Esophagus mucosa (tissue), 1 donor: ENCODE measurements at places on chromosomes 5 and 9. TPM values are rescaled to one million over a fixed set of nuclear protein-coding genes. Genes with fewer than 3 reads are reported as not detected.

- ATAC-seq, result no peak
These were observed 18.6 kb downstream of the ARPC5L start for GRCh38 chr9:124880501-124880900.

GRCh38 chr9:92482805-92483204 lies 499 bp upstream of the ASPN start:
- no peak for ATAC-seq

DNA sequence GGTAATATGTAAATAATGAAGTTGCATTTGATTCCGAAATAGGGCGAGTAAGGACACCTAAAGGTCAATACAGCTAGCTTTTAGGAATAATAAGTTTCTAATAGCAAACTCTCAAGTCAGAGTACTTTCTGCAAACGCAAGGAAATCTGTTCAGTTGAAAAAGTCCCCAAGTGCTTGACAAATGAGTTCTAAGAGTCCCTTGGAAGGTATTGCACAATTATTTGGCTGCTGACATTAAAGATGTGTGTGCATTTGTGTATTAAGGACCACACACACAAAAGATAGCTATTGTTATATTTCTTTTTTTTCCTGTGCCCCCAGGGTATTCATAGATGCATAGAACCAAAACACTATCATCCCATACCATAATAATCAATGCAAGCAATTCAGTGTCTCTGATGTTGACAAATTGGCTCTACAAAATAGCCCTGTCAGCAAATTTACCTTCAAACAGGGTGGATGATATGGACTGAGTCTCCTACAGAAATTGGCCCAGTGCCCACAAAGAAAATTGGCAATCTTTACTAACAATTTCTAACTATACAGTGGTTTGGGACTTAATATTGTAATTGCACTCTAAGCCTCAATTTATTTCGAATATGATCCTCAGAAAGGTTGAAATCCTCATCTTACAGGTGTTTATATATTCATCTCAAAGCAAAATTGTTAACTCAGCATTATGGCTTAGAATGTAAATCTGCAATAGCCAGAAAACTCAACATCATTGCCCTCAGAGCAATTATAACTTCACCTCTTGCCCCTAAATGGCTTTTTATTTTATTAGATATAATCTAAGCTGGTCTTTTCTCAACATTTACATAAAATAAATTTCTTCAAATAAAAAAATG lies 827.2 kb downstream of the MAT2B start:
- ATAC-seq, result no peak

DNA sequence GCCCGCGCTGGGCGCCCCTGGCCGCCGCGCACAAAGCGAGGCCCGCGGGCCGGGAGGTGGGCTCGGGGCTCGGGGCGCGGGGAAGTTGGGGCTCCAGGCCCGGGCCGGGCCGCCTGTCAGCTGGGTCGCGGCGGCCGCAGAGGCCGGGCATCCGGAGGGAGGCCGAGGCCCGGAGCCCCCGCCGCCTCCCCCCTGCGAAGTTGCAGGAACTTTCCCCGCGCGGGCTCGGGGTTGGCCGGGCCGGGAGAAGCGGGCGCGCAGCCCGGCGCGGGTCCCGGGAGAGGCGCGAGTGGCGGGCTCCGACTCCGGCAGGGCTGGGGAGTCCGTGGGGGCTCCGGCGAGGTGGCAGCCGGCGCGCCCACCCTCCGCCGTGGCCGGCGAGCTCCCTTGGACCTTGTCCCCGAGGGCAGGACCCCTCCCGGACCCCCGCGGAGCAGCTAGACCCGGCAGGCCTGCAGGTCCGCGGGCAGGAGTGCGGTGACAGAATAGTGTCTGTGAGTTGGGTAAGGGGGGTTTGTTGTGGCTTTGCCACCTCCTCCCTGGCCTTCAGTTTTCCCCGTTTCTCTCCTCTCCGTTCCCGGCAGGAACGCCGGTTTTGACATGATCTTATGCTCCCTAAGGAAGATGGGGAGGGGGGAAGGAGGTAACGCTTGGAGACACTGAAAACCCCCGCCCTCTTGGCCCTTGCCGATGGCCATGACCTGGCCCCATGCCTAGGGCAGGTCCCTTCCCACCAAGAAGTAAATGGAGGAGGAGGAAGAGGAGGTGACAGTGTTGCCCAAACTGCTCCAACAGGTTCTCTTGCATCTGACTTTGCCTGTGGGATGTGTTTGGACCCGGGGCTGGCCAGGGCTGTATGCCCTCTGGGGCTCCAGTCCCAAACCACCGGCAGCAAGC lies 942 bp downstream of the PHF2 start:
- peak; percentile 78 for ATAC-seq

The BTNL3 gene
- not detected for total RNA-seq

The SLC9A3 gene
- total RNA-seq, result 1.6 TPM

The ANKRD18B gene
- total RNA-seq, result 10.0 TPM

- ATAC-seq, result no peak
These were observed 71.2 kb upstream of the PARP8 start for GRCh38 chr5:50595199-50595598.

- no peak for ATAC-seq
These were observed 53.8 kb downstream of the ABHD17B start for GRCh38 chr9:71857159-71857558.

DNA sequence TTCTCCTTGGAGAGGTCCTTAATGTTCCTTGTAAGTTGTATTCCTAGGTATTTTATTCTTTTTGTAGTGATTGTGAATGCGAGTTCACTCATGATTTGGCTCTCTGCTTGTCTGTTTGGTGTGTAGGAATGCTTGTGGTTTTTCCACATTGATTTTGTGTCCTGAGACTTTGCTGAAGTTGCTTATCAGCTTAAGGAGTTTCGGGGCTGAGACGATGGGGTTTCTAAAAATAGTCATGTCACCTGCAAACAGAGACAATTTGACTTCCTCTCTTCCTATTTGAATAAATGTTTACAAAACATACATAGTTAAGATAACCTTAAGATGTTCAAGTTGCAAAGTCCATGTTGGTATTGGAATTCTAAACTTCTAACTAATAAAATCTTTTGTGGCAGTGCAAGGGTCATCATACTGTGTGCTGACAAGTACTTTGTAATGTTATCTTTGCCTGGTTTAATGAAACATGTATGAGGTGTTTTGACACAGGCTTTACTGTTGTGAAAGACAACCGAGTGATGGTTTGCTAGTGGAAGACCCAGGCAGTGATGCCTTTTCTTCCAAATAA lies 286.2 kb downstream of the MRPS30 start:
- ATAC-seq, result no peak

DNA sequence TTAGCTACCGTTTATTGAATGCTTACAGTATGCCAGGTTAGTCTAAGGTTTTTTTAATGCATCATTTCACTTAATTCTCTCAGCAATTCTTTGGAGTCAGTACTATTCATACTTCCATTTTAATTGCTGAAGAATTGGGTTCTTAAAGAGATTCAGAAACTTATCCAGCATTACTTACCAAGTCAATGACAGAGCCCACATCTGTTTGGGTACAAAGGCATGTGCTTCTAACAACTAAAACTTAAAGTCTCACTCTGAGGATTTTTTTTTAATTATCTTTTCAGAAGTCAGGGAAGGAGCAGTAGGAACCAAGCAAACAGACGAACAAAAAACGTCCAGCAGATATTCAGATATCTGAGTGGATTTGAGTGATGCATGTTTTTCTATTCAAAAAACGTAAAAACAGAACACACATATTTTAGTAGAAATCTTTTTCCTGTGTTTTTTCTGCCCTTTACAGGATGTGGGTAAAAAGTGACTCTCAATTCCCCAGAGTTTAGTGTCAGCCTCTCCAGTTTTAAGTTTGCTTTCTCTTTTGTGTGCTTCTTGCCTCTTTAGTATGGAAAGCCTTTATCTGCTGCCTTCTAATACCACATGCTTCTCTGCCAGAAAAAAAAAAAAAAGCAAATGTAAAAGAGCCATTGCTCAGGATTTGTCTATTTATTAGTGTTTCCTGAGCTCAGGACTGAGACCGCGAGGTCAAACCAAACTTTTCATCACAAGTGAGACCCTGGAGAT lies 118.0 kb downstream of the PRKACG start:
- ATAC-seq, result no peak

- no peak for ATAC-seq
These were observed 50.9 kb upstream of the EQTN start for GRCh38 chr9:27347889-27348288.

GRCh38 chr5:22033066-22033465 lies 820.1 kb downstream of the CDH12 start:
- ATAC-seq, result no peak

The SPARC gene
- 76.4 TPM for total RNA-seq

The FREM1 gene
- 0.20 TPM for total RNA-seq

The TMEM232 gene
- 0.56 TPM for total RNA-seq

The CERT1 gene
- total RNA-seq, result 27.6 TPM

DNA sequence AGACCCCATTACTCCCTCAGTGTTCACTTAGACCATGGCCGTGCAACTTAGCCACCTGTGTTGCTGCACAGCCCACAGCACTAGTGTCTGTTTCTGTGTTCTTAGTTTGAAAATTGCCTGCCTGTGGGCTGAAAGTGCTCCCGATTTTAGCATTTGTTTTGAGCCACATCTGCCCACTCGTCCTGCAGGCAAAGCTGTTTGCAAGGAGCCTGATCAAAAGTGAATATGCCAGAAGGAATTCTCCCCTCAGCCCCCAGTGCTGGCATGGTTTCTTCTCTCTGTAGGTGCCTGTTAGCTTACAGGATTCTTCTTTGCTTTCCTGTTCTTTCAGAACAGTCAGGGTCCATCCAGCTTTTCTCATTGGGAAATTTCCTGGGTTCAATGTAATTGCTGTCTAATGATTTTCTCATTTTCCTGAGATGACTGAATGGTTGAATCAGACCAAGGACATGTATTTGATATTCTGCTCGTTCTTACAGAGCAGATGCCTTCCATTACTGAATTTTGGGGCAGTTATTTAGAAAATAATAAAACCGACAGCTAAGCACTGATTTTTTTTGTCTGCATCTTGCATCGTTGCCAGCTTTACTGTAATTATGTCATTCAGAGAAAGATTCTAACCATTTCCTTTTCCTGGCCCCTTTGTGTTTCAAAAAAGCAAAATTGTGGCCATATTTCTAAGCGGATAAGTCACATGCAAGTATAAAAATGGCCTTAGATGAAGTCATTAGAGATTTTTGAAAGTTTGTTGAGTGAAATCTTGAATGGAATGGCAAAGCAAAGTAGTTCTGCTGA lies 111.1 kb upstream of the CKMT2 start:
- no peak for ATAC-seq

The DBH gene
- total RNA-seq, result not detected

The SAPCD2 gene
- 13.8 TPM for total RNA-seq

The PHF24 gene
- total RNA-seq, result 0.48 TPM
